CD4-positive, alpha-beta T cell treated with Interleukin-12 subunit alpha and Interleukin-12 subunit beta, for 1 hour (primary cell): ENCODE measurements at places on chromosomes 1 and 21.

DNA sequence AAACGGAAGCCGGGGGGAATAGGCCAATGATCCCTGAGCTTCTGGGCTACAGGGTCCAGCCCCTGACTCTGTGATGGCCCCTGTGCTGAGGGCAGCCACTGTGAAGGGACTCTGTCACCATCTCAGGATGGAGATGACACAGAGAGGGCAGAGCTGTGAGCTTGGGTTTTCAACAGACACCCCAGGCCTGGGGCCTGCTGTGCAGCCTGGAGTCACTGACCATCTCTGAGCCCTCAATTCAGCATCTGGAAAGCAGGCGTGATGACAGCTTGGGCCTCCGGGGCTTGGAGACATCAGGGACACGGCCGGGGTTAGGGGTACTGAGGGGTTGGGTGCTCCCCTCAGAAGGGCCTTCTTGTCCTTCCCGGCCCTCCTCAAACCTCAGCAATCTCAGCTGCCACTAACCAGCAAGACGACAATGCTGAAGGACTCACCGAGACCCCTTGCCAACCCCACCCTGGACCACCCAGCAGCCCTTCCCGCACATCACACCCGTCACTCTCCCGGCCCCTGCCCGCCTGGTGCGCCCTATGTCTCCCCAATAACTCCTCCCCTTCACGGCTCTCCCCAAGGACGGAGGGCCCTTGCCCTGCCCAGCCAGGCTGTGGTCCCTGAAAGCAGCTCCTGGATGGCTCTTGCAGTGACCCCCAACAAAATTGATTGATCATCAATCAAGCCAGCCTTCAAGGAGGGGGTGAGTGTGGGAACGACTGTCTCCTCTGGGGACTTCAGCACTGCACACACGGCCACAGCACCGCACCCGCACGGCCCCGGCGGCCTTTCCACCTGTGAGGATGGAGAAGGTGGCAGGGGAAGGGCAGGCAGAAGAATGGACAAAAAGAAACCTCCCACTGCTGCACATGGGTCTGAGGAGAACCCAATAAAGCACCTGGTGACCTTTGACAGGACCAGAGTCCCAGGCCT is 4.3 kb downstream of the MEGF6 start:
- no peak for DNase-seq

DNA sequence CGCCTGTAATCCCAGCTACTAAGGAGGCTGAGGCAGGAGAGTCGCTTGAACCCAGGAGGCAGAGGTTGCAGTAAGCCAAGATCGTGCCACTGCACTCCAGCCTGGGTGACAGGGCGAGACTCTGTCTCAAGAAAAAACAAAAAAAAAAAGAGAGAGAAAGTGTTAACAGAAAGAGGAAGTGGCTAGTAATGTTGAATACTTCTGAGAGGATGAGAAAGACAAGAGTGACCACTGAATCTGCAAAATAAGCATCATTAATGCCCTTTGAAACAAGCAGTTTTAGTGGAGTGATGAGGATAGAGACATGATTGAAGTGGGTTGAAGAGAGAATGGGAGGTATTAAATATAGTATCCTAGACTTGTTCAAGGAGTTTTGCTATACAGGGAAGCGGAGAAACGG is 11.7 kb downstream of the MPZ start:
- no peak for DNase-seq

DNA sequence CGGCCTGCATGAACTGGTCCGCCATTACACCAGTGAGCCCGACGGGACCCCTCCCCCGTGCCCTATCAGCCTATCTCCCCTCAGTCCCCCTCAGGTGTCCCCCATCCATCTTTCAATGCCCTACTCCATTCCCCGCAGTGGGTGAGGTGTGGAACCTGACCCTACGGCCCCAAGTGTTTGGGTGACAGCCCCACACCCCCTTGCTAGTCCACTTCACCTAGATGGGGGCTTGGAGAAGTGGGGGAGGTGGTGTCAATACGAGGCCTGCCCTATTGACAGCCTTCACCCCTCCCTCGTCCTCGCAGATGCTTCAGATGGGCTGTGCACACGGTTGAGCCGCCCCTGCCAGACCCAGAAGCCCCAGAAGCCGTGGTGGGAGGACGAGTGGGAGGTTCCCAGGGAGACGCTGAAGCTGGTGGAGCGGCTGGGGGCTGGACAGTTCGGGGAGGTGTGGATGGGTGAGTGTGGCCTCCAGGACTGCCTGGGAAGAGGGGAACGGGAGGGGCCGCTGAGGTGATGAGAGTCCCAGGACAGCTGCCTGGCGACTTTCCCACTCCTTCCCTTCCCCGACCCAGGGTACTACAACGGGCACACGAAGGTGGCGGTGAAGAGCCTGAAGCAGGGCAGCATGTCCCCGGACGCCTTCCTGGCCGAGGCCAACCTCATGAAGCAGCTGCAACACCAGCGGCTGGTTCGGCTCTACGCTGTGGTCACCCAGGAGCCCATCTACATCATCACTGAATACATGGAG is 15.7 kb upstream of the HDAC1 start:
- no peak for DNase-seq

DNA sequence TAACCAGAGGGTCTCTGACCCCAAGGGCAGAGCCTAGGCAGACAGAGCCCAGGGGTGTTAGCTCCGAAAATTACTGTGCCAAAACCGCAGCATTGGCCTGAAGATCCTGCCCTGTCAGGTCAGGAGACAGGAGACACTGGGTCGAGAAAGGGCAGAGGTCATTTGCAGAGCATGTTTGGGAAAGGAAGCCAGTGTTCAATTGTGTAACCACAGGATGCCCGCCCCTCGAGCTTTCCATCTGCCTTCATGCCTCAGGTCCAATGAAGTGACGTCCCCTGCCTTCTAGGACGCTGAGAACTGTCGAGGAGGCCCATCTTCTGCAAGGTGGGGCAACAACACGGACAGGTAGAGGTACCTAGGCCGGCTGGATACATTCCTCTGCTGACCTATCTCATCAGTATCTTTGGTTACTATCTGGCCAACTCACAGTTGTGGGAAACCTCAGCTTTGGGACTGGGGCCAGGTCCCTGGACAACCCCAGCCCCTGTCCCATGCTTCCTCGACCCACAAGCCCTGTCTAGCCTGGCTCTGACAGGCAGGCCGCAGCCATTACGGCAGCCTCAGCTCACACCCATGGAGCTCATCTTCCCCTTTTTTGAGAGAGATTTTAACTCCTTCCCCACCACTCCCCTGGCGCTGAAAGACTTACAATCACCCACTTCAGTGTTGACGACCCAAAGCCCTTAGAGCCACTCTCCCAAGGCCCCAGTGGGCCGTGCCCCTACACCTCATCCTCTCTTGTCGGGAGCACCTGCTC is 1.3 kb downstream of the ARL8A start:
- no peak for DNase-seq

- no peak for DNase-seq
Observed at GRCh38 chr1:117173691-117174090, 37.0 kb downstream of the VTCN1 start.

GRCh38 chr1:187445066-187445465 is 616.3 kb downstream of the PLA2G4A start:
- no peak for DNase-seq

DNA sequence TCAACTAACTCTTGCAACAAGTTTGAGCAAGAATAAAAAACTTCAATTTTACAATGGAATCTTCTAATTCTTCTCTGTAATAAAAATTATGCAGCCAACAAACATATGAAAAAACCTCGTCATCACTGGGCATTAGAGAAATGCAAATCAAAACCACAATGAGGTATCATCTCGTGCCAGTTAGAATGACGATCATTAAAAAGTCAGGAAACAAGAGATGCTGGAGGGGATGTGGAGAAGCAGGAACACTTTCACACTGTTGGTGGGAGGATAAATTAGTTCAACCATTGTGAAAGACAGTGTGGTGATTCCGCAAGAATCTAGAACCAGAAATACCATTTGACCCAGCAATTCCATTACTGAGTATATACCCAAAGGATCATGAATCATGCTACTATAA is 327.5 kb upstream of the LYPLAL1 start:
- no peak for DNase-seq

GRCh38 chr1:43204394-43204793 is 32.3 kb downstream of the CFAP57 start:
- no peak for DNase-seq

DNA sequence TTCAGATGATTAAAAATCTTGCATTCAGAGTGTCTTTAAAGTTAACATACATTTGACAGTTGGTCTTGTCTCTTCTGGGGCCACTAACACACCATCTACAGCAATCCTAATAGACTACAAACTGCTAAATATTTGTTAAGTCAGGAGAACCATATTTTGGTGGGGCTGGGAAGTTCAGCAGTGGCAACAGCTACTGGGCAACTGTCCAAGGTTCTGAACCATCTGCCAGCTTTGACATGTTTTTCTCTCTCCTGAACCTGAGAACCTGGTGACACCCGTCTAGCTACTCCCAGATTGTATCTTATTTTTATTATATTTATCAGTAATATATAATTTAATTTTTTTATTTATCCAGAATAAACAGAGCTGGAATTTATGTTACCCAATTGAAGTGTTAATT is 199.0 kb upstream of the DPYD start:
- DNase-seq = no peak

DNA sequence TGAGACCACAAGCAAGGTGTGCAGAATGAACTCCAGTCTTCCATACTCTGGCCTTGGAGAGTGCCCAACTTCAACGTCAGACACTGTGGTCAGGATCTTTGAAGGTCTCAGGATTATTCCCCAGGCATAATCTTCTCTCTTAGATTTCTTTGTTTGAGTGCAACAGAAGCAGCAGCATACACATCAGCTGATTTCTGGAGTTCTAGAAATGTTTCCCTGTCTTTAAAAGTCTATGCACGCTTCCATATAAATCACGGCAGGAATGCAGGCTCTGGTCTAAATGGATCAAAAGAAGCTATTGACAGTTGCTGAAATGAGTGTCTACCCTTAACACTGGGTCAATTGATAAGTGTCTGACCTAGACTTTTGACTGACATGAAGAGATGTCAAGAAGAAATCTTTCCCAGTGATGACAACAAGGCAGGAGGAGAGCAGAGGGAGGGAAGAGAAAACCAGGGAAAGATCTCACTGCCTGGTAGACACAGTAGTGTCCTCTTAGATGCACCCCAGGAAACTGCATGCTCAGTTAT is 279.7 kb downstream of the SPATA17 start:
- no peak for DNase-seq

DNA sequence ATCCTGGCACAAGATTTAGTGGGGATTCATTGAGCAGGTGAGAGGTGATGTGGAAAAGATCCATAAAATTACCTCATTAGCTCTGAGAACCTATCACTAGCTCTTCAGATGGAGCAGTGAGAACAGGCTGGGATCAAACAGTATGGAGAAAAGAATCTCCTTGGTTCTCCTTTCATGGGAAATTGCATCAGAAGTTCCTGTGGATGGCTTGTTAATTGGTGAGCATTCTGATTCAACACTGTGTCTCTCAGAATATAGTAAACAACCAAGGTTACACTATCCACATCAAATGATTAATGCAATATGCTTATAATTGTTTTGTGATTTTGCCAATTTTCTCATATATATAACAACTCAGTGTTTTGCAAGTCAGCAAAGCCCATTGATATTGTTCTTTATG is 8.3 kb upstream of the CD55 start:
- no peak for DNase-seq

DNA sequence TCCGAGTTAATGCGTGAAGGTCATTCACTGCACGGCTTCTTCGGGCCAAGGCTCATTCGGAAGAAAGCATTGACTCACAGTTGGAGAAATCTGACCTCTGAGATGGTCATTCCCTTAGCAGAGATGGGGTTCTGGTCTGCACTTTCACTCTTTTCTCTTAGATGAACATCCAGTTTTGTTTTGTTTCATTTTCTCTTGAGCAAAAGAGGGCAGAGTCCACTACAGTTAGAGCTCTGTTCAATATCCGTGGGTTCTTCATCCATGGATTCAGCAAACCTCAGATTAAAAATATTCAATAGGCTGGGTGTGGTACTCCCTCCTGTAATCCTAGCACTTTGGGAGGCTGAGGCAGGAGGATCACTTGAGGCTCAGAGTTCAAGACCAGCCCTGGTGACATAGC is 57.4 kb upstream of the SIPA1L2 start:
- DNase-seq = no peak

DNA sequence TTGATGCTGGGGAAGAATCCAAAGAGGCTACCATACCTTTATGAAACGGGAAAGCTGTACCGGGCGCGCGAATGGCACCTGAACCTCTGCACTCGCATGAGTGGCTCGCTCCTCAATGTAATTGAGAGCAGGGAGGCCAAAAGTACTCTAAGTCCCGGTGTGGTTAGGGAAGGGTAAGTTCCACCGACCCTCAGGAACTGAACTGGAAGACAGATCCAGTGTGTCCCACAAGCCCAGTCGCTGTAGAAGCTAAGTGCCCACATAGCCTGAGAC is 1.0 kb downstream of the GATAD2B start:
- DNase-seq = peak; percentile 6

- no peak for DNase-seq
Observed at GRCh38 chr21:31064803-31065202, 26.5 kb upstream of the KRTAP19-8 start.

GRCh38 chr1:59638231-59638711 is 176.5 kb upstream of the HOOK1 start:
- DNase-seq = no peak

- DNase-seq = no peak
Observed at GRCh38 chr1:182359645-182360044, 31.9 kb downstream of the GLUL start.

- DNase-seq = no peak
Observed at GRCh38 chr1:191371626-191372025, 786.6 kb upstream of the RGS18 start.

- no peak for DNase-seq
Observed at GRCh38 chr1:8318436-8318835, 522 bp downstream of the SLC45A1 start.

DNA sequence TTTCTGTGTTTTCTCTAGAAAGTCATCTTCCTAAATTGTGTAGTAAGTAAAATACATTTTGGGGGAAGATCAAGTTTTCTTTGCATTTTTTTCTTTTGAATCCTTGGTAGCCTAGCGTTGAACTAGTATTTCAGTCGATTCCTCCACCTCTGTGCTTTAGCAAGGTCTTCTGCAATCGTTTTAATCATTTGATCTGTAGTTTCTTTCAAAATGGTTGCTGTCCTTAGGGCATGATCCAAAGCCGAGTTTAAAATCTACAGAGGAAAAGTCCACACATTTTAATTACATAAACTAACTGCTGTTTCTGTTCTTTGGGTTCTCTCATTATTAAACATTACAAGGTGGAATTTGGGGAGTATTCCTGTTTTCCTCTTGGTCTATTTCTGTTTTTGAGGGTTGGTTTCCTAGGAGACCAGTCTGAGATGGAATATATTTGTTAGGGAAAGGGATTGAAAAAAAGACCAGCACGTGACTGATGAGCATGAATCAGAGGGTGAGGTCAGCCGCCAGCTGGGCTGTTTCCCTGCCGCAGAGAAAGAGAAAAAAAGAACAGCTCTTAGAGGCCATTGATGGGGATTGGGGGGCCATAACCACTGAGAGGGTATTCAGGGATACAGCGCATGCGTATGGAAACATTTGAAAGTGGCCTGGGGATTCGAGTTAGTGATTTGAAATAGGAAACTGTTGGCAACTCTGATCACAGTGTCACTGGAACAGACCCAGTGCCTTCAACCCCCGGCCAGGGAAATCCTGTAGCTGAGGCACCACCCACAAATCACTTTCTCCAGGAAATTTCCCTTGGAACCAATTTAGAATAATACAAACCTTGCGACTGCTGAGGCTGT is 40.6 kb downstream of the AKNAD1 start:
- DNase-seq = no peak
